ENCODE measurements at places on chromosomes 7 and 10.
A peak's percentile ranks its signal among the peaks of the same experiment; 100 is the strongest.

DNA sequence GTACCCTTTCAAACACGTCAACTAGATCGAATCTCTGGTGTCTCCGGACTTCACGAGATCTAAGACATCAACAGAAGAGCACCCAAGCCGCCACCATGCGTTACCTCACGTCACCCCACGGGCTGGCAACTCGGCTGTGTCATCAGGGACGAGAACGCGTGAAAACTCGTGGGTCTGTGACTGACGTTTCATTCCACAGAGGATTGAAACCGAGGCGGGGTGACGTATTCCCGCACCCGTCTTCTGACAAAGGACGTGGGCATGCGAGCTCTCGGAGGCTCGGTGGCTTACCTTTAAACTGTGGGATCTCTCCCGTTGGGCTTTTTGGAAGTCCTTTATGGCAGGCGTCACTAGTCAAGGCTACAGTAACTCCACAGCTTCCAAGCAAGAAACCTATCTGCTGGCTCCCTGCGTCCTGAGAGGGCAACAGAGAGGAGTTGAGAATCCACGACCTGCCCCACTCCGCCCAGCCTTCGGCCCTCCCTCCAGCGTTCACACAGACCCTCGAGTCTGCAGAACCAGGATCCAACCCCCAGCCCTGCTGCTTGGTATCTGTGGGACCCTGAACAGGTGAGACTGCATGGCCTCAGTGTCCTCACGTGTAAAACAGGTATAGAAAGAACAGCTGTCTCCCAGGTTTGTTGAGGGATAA, 255.3 kb downstream of the ZMYND11 start:
- no peak for DNase-seq

- no peak for DNase-seq
Measured at GRCh38 chr7:84617265-84618030, 422.9 kb upstream of the SEMA3A start.

- no peak for DNase-seq
Measured at GRCh38 chr10:93757136-93757535, 600 bp upstream of the LGI1 start.

DNA sequence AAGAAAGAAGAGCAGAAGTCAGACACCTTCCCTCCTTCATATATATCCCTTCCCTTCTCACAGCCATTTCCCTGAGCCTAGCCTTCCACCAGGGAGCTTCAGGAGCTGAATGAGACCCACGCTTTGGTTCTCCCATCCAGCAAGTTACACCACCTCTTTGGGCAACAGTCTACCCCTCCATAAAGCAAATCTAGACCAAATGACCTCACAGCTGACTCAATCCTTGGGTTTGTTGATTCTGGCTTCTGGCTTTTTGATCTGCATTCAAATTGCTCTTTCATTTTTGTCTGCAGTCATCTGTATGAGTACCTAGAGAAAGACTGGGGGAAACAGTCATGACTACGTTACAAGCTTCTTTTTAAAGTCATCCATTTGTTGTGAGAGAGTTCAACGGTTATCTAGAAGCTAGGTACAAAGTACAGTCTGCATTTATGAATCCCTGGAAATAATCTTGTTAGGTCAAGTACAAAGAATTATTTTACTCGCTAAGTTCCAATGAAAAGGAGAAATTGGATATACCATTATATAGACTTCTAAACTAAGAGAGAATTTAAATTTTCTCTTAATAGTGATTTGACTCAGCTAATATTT, 86.3 kb downstream of the RAB11FIP2 start:
- DNase-seq = no peak

- DNase-seq = no peak
Measured at GRCh38 chr10:60155099-60155877, 234.4 kb downstream of the ANK3 start.

- DNase-seq = no peak
Measured at GRCh38 chr10:49171326-49172060, 16.7 kb downstream of the TMEM273 start.

- DNase-seq = no peak
Measured at GRCh38 chr10:373526-374309, 238.5 kb downstream of the ZMYND11 start.

GRCh38 chr10:22459496-22459895, 114.2 kb downstream of the SPAG6 start:
- no peak for DNase-seq

DNA sequence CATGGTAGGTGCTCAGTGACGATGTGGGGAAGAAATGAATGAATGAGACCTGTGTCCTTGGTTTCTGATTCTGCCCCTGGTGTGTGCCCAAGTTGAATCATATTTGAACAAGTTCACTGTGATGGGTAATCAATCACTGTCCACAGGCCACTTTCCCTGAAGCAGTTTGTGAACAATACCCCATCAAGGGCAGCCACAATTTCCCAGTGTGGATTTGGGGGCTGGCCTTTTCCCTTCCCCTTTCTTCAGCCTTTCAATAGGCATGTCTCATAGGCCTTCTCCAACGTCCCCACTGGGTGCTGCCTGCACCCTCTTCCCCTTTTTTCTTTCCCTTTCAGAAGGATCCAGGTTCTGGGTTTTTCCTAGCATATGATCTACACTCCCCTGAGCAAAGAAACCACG, 64.7 kb downstream of the CREB5 start:
- DNase-seq = no peak

DNA sequence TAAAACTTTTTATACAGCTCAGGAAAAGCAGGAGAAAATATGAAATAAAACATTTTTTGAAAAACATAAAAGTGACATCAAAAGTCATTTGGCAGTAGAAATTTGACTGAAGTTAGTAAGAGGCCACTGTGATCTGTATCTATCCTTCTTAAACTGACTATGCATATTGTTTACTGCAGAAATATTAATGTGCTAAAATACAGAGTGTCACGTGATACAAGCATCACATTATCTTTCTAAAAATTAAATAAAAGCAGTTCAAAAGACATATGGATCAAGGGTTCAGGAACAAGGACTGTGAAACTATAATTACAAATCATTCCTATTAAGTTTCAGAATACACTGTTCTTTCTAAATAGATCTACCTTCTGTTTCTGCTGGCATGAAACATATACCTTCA, 33.7 kb downstream of the PARP12 start:
- no peak for DNase-seq

- DNase-seq = no peak
Measured at GRCh38 chr10:113859261-113859660, 4.8 kb downstream of the NHLRC2 start.

- no peak for DNase-seq
Measured at GRCh38 chr7:122653685-122654084, 45.2 kb downstream of the RNF133 start.

- DNase-seq = no peak
Measured at GRCh38 chr7:21922605-21923004, 23.1 kb downstream of the CDCA7L start.

DNA sequence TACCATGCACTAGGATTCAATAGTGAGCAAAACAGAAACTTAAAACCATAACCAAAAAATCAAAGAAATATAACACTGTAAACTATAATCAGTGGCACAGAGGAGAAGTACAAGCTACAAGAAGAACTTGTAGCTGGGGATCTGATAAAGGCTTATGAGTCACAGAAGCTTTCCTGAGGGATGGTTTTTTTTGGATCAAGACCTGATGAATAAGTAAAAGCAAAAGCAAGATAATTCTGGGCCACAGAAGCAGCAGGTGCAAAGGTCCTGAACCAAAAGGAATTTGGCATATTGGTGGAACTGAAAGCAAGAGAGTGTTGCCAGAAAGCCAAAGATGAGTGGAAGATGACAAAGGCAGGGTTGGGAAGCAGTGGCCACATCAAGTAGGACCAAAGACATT, 37.4 kb upstream of the BET1 start:
- peak; percentile 6 for DNase-seq

DNA sequence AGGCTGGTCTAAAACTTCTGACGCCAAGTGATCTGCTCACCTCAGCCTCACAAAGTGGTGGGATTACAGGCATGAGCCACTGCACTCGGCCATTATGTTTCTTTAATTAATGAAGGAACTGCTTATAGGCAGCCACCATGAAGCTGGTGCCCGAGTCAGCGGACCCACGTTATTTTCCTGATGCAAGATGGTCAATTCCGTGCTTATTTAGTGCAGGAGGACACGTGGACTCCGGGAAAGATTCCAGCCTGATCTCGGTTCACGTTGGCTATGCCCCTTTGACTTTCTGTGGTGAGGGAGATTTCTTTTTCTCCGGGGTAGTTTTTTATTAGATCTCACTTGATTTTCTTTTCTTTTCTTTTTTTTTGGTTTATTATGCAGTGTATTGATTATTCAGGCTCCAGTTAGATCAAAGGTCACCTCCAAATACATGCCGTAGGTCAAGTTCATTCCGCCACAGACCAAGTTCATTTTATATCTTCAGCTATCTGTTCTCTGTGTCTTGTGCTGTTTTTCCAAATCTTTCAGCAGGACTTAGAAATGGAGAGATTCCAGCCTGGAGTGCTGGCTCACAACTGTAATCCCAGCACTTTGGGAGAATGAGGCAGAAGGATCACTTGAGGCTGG, 8.3 kb downstream of the CAMK1D start:
- DNase-seq = no peak

GRCh38 chr7:22864855-22865601, 42.4 kb upstream of the TOMM7 start:
- no peak for DNase-seq

DNA sequence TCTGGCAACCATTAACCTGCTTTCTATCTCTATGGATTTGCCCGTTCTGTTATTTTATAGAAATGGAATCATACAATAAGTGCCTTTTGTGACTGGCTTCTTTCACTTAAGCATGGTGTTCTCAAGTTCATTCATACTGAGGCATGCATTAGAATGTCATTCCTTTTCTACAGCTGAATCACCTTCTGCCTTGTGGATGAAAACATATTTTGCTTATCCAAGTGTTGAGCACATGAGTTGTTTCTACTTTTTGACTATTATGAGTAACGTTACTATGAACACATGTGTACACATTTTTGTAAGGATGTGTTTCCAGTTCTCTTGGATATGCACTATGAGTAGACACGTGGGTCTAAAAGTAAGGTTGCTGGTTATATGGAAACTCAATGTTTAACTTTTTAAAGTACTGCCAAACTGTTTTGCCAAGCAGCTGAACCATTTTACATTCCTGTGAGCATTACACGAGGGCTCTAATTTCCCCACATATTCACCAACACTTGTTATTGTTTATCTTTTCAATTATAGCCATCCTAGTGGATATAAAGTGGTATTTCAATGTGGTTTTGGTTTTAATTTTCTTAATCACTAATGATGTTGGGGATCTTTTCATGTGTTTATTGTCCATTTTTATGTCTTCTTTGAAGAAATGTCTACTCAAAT, 241.3 kb downstream of the FANK1 start:
- no peak for DNase-seq

- no peak for DNase-seq
Measured at GRCh38 chr10:67607472-67607871, 88.5 kb downstream of the CTNNA3 start.

DNA sequence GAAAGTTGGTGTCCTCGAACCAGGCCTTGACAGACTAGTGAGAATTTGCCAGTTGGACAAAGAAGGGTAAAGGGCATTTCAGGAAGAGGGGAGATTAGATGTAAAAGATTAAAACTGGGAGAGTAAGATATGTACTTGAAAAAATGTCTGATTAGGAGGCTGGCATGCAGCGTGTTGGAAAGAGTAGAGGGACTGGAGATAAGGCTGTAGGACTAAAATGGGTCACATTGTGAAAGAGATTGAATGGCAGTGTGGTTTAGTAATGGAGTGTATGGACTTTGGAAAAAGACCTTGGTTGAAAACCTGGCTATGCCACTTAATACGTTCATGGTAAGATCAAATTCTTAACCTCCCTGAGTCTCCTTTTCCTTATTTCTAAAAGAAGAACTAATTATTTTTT, 14.1 kb downstream of the CREM start:
- DNase-seq = no peak

DNA sequence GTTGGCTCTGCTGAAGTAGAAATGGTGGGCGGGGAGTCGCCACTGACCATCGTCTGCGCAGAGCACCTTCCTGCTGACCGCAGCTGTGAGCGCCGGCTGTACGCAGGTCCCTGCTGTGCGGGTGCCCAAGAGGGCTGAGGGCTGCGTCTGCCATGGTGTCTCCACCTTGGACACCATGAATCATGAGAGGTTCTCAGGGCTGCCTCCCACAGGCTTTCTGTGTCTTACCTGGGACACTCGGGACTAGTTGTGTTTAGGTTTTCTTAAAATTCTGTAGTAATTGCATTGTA, 44.9 kb upstream of the PRKAR1B start:
- no peak for DNase-seq

GRCh38 chr10:129825826-129826225, 138.2 kb downstream of the EBF3 start:
- DNase-seq = no peak

DNA sequence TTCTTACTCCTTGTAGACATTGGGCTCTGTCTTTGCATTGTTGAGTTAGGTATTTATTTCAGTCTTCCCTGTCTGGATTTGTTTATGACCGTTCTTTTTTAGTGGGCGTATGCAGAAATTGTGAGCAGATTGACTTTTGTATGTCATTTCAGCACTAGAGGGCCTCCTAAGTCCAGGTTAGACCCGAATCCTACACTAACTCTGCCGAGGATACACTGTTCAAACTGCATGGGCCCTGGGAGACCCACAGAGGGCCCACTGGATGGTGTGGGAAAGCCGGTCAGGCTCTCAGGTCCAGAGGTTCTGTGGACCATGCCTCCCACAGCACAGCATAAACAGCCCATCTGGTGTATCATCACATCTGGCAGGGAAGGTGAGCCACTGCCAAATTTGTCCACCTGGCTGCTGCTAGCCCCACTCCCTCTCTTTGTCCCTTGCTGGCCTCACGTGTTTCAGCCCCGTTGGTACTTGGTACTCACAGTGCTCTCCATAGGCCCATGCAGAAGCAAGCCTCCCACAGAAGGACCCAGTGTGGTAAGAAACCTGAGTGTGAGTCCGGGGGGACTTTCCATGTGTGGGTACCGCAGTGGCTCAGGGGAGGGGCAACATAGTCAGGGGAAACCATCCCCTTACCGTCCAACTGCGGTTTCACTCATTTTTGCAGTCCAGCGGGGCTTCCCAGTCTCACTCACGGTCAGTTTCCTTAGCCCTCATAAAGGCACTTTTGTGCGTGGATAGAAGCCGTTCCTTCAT, 112.8 kb downstream of the APBB1IP start:
- no peak for DNase-seq

DNA sequence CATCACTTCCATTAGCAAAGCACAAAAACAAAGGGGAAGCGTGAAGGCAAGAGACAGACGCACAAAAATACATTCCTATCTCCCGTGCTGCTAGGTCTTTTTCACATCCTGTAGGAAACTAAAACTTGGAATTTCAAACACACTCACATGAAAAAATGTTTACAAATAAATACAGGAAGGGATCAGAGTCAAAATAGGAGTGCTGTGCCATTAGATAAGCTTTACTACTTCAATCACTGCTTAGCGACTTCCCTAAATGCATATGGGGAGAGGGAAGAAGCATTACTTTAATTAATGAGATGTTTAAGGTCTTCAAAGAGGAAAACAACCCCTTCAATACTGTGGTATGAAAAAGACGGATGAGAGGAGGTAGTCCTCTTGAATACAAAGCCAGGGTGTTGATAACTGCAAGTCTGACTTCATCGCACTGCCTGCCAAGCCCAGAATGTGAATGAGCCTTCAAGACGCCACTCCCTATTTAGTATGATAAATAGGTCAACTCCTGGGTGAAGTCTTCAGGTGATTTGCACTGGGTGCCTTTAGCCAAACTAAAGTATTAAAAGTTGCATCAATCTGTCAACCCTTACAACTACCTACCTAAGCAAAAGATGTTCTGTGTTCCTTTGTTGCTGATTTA, 13.9 kb downstream of the PARD3 start:
- DNase-seq = no peak
